ENCODE measurements at places on chromosomes 3 and 15.

DNA sequence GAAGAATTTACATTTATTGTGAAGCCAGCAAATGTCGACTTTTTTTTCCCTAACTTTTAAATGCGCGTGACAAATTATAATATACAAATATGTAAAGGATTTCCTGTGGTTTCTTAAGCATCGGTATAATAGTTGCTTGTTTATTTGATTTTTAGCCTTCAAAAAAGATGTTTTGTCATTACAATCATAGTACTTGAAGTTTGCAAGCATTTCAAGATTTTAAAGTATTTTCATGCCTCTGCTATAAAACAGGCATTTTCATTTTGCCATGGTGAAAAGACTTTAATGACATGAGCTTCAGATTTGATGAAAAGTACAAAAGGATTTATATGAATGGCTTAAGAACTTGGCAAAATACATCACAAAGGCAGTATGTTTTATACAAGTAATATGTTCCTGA lies 9.4 kb upstream of the P2RY12 start:
- no peak for DNase-seq

GRCh38 chr3:154886437-154886836 lies 193.7 kb upstream of the MME start:
- DNase-seq = no peak

GRCh38 chr3:126081618-126082361 lies 2.1 kb downstream of the SLC41A3 start:
- no peak for DNase-seq

- DNase-seq = peak; percentile 66
Measured at GRCh38 chr15:52261498-52262242, 33.9 kb downstream of the MYO5C start.

GRCh38 chr3:5149306-5149880 lies 27.3 kb downstream of the ARL8B start:
- no peak for DNase-seq

DNA sequence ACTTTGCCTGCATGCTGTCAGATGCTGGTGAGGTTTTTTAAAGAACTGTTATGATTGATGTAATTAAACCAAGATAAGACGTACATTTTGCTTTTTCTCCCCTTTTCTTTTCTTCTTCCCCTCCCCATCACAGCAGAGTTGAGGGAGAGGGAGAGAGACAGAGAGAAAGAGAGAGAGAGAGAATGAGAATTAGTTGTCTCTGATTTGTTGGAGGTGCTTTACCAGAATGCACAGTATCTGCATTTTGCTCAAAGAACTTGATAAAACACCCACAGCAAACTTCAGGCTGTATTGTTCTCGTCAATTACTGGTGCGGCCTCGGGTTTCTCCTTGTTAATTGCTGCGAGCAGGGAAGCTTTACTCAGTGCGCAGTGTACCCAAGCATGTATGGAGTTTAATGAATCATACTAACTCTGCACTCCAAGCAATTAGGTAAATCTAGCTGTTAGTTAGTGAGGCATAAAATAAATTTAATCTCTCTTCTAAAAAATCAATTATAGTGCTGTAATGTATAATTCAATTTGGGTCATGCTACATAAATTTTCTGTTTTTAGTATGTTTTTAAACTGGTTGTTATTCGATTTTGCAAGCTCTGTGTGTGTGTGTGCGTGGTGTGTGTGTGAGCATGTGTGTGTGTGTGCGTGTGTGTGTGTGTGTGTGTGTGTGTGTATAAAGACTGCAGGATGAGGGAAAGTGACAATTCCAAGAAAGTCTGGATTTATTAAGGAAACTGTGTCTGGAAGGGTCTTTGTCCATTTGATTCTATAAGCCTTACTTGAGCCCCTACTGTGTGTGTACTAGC lies 273.4 kb downstream of the TLE3 start:
- no peak for DNase-seq

GRCh38 chr15:55990516-55990915 lies 2.9 kb downstream of the NEDD4 start:
- no peak for DNase-seq

GRCh38 chr3:2354702-2355101 lies 256.0 kb downstream of the CNTN4 start:
- DNase-seq = no peak

- peak; percentile 70 for DNase-seq
Measured at GRCh38 chr3:188421836-188422540, 268.0 kb downstream of the LPP start.

DNA sequence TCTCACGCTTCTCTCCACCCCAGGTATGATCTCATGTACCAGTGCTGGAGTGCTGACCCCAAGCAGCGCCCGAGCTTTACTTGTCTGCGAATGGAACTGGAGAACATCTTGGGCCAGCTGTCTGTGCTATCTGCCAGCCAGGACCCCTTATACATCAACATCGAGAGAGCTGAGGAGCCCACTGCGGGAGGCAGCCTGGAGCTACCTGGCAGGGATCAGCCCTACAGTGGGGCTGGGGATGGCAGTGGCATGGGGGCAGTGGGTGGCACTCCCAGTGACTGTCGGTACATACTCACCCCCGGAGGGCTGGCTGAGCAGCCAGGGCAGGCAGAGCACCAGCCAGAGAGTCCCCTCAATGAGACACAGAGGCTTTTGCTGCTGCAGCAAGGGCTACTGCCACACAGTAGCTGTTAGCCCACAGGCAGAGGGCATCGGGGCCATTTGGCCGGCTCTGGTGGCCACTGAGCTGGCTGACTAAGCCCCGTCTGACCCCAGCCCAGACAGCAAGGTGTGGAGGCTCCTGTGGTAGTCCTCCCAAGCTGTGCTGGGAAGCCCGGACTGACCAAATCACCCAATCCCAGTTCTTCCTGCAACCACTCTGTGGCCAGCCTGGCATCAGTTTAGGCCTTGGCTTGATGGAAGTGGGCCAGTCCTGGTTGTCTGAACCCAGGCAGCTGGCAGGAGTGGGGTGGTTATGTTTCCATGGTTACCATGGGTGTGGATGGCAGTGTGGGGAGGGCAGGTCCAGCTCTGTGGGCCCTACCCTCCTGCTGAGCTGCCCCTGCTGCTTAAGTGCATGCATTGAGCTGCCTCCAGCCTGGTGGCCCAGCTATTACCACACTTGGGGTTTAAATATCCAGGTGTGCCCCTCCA lies 19.1 kb downstream of the TYRO3 start:
- DNase-seq = no peak

GRCh38 chr15:72382146-72382545 lies 6.3 kb upstream of the HEXA start:
- no peak for DNase-seq

DNA sequence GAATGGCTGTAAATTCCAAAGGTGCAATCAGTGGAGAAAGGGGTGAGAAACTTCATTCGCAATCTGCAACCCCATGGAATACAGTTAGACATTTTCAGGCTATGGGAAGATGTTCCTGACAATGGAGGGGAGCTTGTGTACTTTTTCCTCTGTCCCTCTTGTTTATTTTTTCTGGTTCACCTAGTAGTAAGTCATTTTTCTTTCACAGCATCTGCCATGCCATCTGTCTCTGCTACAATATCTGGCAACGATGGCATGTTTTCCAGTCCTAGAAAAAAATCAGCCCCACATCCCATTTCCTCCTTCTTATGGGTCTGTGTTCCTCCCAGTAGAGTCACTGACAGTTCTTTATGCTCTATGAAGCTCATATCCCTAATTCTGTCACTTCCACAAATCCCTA lies 76.0 kb downstream of the SSR3 start:
- no peak for DNase-seq

DNA sequence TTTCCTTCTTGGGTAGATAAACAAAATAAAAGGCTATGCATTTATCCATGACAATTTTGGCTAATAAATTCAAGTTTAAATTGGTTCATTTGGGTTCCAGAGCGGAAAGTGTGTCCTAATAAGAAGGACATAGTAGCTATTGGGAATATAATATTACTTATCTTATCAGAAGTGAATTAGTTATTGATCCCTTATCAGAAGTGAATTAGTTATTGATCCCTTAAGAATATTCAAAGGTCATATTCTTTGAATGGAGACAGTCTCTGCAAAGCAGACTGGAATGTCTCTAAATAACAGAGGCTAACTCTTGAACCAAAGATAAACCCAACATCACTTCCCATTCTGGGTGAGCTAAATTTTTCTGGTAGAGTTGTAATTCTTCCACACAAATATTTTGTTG lies 290.7 kb upstream of the BCHE start:
- no peak for DNase-seq

DNA sequence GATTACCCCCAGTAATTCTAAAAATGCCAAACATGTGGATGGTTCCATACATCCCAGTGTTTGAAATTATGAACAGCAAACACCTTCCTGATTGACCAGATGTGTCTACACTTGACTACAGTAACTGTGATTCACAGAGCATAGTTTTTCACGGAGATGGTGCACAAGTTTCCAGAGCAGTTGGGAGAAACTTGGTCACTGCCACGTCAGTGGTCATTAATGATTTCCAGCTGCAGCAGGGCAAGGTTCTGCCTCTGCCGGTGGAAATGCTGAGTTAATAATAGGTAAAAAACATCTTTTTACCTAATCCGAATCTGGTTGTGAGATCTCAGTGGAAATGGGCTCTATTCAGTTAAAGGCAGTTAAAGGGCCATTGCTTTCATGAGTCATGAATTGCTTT lies 154.1 kb upstream of the FEZF2 start:
- DNase-seq = no peak

GRCh38 chr3:141556034-141556433 lies 69.2 kb downstream of the RASA2 start:
- DNase-seq = no peak

DNA sequence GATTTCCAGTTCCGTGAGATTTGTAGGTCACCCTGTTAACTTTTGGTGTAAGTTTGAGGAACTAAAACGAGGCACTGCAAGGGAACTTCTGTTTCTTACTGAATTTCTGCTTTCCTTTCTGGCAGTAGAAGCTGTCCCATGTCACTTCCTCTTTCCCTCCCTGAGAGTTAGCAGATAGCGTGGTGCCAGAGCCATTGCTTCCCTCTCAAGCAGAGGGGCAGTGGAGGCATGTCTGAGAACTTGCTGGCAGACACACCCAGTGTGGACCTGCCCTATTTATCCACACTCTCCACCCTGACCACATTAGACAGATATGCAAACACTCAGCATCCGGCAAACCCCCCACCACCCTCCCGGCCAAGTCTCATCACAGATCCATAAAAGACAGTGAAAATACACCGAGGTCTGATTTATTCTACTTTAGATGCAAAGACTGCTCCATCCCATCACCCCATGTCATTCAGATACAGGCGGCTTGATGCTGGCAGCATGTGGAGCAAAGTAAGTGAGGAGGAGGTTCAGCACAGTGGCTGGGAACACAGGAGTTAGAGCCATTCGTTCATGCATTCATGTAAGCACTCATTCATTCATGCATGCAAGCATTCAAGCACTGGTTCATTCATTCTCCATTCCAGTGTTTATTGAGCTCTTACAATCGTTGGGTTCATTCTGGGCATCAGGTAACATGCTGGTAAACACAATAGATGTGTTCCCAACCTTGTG lies 324.7 kb downstream of the SHQ1 start:
- peak; percentile 69 for DNase-seq

- DNase-seq = no peak
Measured at GRCh38 chr3:153041181-153041580, 120.8 kb upstream of the RAP2B start.

DNA sequence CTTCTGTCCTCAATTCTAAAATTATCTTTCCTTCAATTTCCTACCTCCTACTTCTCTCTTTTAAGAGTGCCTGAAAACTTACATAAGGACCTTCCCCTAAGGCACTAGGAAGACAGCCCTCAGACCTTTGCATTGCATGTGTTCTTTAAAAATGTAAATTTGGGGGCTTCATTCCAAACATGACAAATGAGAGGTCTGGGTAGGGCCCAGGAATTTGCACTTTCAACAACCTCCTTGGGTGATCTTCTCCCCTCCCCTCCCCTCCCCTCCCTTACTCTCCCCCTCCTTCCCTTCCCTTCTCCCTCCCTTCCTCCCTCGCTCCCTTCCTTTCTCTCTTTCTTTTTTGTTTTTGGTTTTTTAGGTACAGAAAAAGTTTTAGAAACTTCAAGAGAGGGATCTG lies 18.7 kb downstream of the USF3 start:
- no peak for DNase-seq

DNA sequence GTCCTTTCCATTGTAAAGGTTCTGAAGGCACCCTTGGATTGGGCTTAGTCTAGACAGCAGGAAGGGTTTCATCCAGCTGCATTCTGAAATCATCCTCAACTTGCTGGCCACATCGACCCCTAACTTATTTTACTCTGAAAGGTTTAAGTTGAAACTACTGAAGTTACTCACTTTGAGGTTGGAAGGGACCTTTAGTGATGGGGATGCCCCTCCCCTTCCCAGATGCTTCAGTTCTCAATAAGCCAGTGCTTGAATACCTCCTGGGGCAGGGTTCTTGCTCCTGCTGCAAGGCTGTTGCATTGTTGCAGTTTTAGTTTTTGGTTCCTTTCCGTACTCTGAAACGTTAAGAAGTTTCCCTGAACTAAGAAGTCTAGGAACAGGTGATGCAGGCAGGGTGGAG lies 26.4 kb downstream of the FGD5 start:
- no peak for DNase-seq

- DNase-seq = no peak
Measured at GRCh38 chr3:134007819-134008218, 21.9 kb downstream of the SLCO2A1 start.

GRCh38 chr3:196883361-196883760 lies 15.6 kb downstream of the SENP5 start:
- DNase-seq = no peak

GRCh38 chr15:80854104-80854503 lies 74.9 kb downstream of the CEMIP start:
- DNase-seq = no peak

DNA sequence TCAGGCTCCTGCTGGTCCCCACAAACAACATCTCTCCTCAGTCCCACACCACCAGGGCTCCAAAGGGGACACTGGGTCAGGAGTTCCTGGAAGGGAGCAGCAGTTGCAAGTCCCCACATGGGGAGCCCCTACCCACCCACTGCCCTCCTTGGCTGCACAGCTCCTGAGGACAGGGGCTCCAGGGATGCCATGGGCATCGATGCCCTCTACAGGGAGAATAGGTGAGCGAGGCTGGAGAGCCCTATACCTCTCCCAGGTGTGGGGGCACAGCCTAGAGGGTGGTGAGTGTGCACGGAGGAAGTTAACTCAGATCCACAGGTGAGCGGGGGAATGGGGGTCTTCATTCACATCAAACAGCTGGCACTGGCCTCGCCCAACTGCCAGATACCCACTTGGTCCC lies 141.2 kb upstream of the LINGO1 start:
- DNase-seq = no peak

GRCh38 chr15:90780916-90781315 lies 63.8 kb downstream of the BLM start:
- DNase-seq = peak; percentile 14

- DNase-seq = no peak
Measured at GRCh38 chr15:58495891-58496408, 64.2 kb downstream of the LIPC start.

DNA sequence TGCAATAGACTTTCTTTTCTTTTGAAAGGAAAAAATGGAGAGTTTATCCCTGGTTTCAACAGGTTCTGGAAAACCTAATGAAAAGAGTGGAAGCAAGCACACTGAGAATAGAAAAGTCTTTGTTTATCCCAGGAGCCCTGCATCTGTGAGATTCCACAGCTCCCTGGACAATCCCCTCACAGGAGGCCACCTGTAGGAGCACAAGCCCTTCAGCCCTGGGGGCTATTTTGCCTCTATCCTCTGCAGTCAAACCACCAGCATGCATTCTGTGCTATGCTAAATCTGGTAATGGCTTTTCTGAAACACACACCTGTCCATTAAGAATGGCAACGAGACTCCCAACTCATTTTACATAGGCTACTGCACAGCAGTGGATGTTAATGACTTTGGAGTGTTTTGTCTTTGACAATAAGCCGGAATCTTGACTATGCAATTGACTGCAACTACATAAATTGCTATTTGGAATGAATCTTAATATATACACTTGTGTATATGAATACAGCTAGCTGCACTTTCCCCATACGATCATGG lies 369.4 kb downstream of the NR2F2 start:
- DNase-seq = no peak

- peak; percentile 24 for DNase-seq
Measured at GRCh38 chr3:152508705-152509104, 240.0 kb downstream of the MBNL1 start.
